Kidney (tissue), 22 donors: ENCODE measurements at places on chromosomes 7 and 10.

- no peak for DNase-seq
Observed at GRCh38 chr10:8449909-8450308, 395.4 kb downstream of the GATA3 start.

DNA sequence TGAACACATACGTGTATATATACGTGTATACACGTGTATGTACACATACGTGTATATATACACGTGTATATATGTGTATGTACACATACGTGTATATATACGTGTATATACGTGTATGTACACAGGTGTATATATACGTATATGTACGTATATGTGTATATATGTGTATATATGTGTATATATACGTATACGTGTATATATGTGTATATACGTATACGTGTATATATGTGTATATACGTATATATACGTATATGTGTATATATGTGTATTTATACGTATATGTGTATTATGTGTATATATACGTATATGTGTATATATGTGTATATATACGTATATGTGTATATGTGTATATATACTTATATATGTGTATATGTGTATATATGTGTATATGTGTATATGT lies 44.3 kb downstream of the CD36 start:
- DNase-seq: no peak

- DNase-seq: no peak
Observed at GRCh38 chr10:104895981-104896380, 254.9 kb downstream of the SORCS3 start.

DNA sequence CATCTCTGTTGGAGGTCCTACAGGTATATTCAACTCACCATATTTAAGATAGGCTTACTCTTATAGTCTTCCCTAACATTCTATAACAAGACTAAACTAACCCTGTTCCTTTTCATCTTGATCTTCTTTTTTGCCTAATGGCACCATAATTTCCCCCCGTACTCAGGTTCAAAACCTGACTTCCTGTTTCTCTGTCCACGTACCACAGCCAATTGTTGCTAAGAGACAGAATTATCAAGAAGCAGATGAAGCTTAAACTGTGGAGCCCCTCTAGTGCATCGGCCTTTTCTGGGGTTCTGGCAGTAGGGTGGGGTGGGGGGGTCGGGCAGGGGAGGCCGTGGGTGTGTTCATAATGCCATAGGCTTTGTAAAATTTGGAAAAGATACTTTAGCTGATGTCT lies 109.2 kb downstream of the EVX1 start:
- no peak for DNase-seq

DNA sequence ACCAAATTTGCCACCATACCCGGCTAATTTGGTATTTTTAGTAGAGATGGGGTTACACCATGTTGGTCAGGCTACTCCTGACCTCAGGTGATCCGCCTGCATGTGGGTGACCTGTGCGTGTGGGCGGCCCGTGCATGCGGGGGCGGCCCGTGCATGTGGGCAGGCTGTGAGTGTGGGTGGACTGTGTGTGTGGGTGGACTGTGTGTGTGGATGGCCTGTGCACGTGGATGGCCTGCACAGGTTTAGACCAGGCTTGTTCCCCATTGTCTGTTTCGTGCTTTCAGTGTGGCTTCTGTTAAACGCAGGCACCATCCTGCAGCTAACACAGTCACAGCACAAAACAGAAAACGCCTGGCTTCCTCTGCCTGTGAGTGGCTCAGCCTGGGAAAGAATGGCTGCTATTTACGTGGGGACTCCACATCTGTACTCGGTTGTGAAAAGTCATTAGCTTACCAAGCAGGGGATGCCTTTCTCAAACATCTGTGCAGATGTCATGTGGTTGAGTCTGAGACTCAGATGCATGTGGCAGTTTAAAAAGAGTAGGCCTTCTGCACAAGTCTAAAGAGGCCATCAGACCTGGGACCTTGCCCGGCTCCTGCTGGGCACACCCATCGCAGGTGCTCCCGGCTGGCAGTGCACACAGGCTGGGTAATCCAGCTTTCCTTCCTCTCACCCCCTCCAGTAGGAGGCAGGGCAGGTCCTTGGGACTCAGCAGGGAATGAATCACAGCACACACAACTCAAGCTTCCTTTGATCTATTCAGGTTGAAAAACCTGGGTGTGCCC lies 91.6 kb downstream of the COBL start:
- DNase-seq: no peak

GRCh38 chr7:117193564-117193963 lies 129.3 kb downstream of the WNT2 start:
- DNase-seq: no peak

DNA sequence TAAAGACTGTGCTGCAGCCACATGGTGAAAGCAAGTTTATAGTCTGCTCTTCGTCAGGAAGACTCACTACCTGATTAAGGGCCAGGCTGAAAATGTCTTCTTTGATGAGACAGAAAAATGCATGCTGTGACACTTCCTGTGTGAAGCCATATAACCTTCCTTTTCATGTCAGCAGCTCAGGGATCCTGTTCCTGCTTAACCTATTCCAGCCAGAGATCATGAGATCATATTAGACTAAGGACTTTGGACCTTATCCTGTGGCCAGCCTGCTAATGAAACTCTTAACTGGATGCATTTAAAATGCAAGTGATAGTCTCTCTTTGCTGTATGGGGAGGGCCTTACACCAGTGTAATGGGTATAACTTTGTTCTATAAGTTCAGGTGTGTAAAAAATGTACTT lies 165.2 kb downstream of the PTEN start:
- no peak for DNase-seq

- DNase-seq: no peak
Observed at GRCh38 chr7:28725911-28726310, 232.2 kb downstream of the TRIL start.

GRCh38 chr10:23096802-23097549 lies 1.6 kb downstream of the MSRB2 start:
- no peak for DNase-seq

- no peak for DNase-seq
Observed at GRCh38 chr7:43590862-43591557, 8.1 kb downstream of the STK17A start.

DNA sequence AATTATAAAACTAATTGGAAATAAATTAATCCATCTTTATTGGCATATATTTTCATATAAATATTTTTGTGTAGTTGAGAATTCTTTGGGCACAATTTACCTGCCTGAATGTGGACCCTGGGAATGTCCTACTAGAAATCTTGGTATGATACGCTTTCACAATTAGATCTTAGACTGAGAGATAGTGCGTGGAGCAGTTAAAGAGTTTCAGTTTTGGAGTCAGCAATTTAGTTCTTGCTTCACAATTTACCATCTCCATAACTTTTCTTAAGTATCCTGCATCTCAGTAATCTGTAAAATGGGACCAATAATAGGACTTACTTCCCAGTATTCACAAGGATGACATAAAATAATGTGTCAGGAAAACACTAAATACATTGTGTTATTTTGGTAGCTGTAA lies 2.0 kb downstream of the MTPN start:
- no peak for DNase-seq

- DNase-seq: no peak
Observed at GRCh38 chr7:131950758-131951157, 394.3 kb upstream of the PODXL start.
